ENCODE measurements at places on chromosomes 12 and 14. TPM values are rescaled to one million over a fixed set of nuclear protein-coding genes. Genes with fewer than 3 reads are reported as not detected.

ARHGAP9 gene
- total RNA-seq: not detected

RTL1 gene
- not detected for total RNA-seq

OVCH1 gene
- 0.13 TPM for total RNA-seq

GZMH gene
- not detected for total RNA-seq

CD69 gene
- not detected for total RNA-seq

MBIP gene
- 9.0 TPM for total RNA-seq

NOVA1 gene
- under 0.01 TPM for total RNA-seq

NGB gene
- not detected for total RNA-seq

PMCH gene
- not detected for total RNA-seq

PLBD1 gene
- 0.51 TPM for total RNA-seq

IL31 gene
- total RNA-seq: not detected

ACOT4 gene
- 0.38 TPM for total RNA-seq

ZC3H14 gene
- 70.1 TPM for total RNA-seq

TTC9 gene
- total RNA-seq: not detected

FUT8 gene
- total RNA-seq: 60.6 TPM

NID2 gene
- 66.6 TPM for total RNA-seq

NEUROD4 gene
- not detected for total RNA-seq

MYO1H gene
- not detected for total RNA-seq

KCNA5 gene
- total RNA-seq: not detected

RPL10L gene
- not detected for total RNA-seq

EP400 gene
- total RNA-seq: 9.6 TPM

C12orf54 gene
- not detected for total RNA-seq

PRPH gene
- not detected for total RNA-seq

AMN1 gene
- 5.7 TPM for total RNA-seq

SAMD4A gene
- total RNA-seq: 33.0 TPM

EPYC gene
- not detected for total RNA-seq

SAMD15 gene
- total RNA-seq: 2.8 TPM

TOMM20L gene
- total RNA-seq: not detected

CLEC4D gene
- not detected for total RNA-seq

CPM gene
- 8.5 TPM for total RNA-seq

GNB3 gene
- 3.2 TPM for total RNA-seq

SYNDIG1L gene
- total RNA-seq: not detected

PZP gene
- not detected for total RNA-seq

EIF2B2 gene
- 18.6 TPM for total RNA-seq

GPRC5A gene
- 37.8 TPM for total RNA-seq

HNRNPC gene
- 674 TPM for total RNA-seq

KLRB1 gene
- not detected for total RNA-seq

PSEN1 gene
- total RNA-seq: 81.9 TPM

NFE2 gene
- total RNA-seq: not detected

MOK gene
- total RNA-seq: 34.9 TPM

SCN8A gene
- 13.8 TPM for total RNA-seq

NTN4 gene
- 63.7 TPM for total RNA-seq

RHOJ gene
- 1.6 TPM for total RNA-seq

SERPINA3 gene
- 0.89 TPM for total RNA-seq

KRT83 gene
- not detected for total RNA-seq

KCNC2 gene
- total RNA-seq: not detected

TAS2R20 gene
- total RNA-seq: 1.8 TPM

LMO3 gene
- total RNA-seq: not detected

CCNK gene
- 20.9 TPM for total RNA-seq

TCL1A gene
- not detected for total RNA-seq

Data from GM23248 (cell line).